GM18507 (cell line): ENCODE measurements at places on chromosomes 3 and 15.

- no peak for DNase-seq
Observed at GRCh38 chr3:190051641-190052040, 69.1 kb downstream of the P3H2 start.

DNA sequence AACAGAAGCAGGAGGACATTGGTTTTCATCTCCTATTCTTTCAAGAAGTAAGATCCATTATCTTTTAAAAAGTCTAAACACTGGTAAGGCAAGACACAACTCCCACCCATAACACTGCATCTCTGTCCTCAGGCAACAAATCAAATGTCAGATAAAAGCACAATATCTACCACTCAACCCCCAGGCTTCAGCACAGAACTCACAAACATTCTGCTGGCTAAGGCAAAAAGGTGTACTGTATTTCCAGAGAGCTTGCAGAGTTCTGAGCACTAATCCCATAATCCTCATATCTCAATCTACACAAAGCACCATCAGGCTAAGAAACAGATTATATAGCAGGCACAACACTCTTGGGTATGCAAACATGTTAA lies 20.9 kb downstream of the RAF1 start:
- no peak for DNase-seq

- DNase-seq = no peak
Observed at GRCh38 chr3:193972832-193973231, 163.1 kb upstream of the HES1 start.

- DNase-seq = no peak
Observed at GRCh38 chr3:46354984-46355383, 1.1 kb downstream of the CCR2 start.

DNA sequence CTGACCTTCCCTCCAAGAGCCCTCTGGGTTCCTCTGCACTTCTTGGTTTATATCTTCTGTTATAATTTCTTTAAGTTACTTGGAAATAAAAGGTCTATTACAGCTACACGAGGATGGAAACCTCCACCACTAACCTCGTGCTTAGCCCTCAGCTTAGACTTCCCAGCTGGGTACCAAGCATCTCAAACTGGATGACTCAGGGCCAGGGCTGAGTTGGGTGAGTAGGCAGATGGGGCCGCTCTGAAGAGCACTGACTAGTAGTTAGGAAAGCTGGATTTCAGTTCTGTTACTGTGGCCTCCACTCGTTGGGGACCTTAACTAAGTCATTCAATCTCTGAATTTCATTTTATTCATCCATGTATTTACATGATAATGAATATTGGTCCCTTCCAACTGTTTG lies 1036.6 kb downstream of the IGSF11 start:
- no peak for DNase-seq

- no peak for DNase-seq
Observed at GRCh38 chr15:101026656-101027272, 107.6 kb downstream of the LRRK1 start.

DNA sequence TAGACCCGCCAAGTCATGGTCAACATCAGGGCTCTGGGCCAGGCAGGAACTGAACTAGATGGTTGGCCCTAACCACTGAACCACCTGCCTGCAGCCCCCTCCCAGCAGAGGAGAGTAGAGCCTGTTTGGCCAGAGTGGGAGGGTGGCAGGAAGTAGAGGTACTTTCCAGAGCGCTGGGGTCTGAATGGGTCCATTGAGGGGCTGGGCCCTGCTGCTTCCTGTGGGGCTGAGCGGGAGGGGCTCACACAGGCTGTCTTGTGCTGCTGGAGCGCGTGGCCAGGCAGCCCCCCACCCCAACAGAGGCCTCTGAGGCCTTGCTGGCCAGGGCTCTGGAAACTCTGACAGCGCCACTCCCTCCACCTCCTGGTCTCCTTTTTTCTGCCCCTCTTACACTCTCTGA lies 17.4 kb downstream of the CSPG4 start:
- no peak for DNase-seq

- DNase-seq = no peak
Observed at GRCh38 chr3:47847260-47847659, 44.3 kb downstream of the DHX30 start.

DNA sequence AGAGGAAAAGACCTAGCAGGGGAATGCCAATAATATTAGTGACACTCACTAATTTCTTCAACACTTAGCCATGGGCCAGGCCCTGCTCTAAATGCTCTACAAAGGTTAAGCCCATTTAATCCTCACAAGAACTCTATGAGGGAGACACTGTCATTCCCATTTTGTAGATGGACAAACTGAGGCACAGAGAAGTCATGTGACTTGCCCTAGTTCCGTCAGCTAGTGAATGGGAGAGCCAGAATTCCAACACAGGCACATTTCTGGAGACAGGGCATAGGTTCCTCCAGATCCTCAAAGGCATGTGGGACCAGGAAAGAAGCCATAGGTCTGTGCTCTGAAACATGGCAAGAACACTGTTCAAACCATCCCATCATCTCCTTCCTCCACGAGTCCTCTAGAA lies 31.5 kb downstream of the LOXL1 start:
- DNase-seq = no peak

- no peak for DNase-seq
Observed at GRCh38 chr15:39331584-39331983, 249.3 kb upstream of the THBS1 start.

DNA sequence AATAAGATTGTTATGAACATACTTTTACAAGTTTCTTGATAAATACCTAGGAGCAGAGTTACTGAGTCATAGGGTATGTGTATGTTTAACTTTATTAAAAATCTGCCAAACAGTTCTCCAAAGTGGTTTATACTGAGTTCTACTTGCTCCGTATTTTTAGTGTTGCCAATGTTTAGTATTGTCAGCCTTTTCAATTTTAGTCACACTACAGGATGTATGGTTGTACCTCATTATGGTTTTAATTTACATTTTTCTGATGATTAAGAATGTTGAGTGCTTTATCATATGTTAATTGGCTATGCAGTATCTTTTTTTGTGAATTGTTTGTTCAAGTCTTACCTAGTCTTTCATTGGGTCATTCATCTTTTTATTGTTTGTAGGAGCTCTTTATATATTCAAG lies 4.3 kb downstream of the TMOD3 start:
- no peak for DNase-seq

DNA sequence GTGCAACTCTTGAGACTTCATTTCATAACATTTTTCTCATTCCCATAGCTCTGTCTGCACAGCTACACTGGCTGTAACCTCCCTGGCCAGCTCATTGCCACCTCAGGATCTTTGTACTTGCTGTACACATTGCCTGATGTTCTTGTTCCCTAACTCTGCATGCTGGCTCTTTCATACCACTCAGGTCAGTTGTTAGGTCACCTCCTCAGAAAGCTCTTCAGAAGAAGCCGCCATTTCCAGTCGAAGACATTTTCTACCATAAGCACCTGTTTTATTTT lies 176.2 kb downstream of the AKAP13 start:
- no peak for DNase-seq

GRCh38 chr3:32553459-32553858 lies 17.2 kb downstream of the DYNC1LI1 start:
- no peak for DNase-seq

GRCh38 chr15:99564221-99565048 lies 1.3 kb upstream of the MEF2A start:
- no peak for DNase-seq

DNA sequence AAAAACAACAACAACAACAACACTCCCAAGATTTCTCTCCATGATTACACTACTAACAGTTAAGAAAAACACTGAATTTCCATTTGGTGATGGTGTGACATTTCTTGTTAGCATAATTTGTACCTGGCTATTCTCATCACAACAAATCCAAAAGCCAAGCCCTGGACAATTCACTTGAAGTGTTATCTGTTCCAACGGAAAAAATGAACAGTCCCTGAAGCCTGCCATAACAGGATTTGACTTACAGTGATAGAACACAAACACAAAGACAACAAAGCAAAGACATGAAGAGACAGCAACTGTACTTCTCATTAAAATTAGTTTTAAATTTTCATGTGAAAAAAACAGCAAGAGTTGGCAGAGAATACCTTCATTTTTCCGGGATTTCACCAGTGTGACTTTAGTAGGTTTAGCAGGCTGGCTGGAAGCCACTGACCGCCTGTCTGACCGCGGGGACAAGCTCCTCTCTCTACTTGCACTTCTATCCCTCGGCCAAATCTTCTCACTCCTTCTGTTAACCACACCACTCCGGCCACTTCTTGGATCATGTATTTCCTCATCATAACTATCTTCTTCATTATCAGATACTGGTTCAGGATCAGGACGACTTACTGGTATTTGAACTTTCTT lies 56.3 kb downstream of the TJP1 start:
- no peak for DNase-seq

GRCh38 chr15:100180921-100181320 lies 160.9 kb downstream of the ADAMTS17 start:
- no peak for DNase-seq

- no peak for DNase-seq
Observed at GRCh38 chr15:30030345-30030744, 52.4 kb upstream of the GOLGA8J start.

DNA sequence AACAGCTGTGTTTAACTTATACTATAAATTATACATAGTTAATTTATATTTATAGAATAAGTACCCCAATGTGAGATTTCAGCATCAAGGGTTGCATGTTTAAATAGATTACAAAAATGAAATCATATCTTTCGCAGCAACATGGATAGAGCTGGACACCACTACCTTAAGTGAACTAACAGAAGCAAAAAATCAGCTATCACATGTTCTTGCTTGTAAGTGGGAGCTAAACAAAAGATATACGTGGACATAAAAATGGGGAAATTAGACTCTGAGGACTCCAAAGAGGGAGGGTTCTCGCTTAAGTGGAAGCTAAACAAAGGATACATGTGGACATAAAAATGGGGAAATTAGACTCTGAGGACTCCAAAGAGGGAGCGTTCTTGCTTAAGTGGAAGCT lies 626.5 kb upstream of the DPPA4 start:
- no peak for DNase-seq

- no peak for DNase-seq
Observed at GRCh38 chr3:181698263-181698954, 13.3 kb upstream of the SOX2 start.

- no peak for DNase-seq
Observed at GRCh38 chr3:178059836-178060235, 476.4 kb upstream of the KCNMB2 start.

GRCh38 chr3:125374996-125375941 lies at the start of gene ZNF148:
ZNF148 (minus strand) TSS chr3:125375325; CDS start chr3:125313640, 61,685 bp downstream.
- peak; percentile 80 for DNase-seq

DNA sequence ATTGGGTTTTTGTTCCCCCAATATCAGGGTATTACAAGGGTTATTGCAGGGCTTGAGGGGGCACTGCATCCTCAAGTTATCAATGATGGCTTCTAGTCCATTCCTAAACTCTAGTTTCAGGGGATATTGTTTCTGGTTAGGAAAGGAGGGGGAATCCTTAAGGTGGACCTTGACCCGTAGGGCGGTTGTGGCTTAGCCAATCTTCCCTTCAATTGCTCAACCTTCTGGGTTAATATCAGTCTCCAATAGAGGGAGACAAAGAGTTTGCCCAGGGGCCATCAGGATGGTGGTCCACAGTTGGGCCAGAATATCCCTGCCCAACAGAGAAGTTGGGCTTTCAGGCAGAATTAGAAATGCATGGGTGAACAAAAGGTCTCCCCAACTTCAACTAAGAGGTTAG lies 214.9 kb downstream of the BCHE start:
- DNase-seq = no peak

DNA sequence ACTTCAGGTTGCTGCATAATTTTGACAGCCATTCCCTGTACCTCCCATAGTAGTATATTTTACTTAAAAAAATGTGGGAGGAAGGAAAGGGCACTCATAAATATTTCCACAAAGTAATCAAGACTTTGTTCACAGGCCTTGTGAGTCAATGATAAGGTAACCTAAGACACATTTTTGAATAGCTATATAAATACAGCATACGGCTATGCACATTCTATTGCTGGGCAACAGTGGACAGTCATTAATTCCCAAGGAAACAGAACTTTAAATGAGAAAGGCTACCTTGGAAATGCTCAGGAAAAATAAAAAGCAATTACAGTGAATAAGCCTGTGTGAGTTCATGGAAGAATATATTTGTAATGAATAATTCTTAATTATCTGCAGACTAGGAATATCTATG lies 144.0 kb downstream of the CADM2 start:
- no peak for DNase-seq

DNA sequence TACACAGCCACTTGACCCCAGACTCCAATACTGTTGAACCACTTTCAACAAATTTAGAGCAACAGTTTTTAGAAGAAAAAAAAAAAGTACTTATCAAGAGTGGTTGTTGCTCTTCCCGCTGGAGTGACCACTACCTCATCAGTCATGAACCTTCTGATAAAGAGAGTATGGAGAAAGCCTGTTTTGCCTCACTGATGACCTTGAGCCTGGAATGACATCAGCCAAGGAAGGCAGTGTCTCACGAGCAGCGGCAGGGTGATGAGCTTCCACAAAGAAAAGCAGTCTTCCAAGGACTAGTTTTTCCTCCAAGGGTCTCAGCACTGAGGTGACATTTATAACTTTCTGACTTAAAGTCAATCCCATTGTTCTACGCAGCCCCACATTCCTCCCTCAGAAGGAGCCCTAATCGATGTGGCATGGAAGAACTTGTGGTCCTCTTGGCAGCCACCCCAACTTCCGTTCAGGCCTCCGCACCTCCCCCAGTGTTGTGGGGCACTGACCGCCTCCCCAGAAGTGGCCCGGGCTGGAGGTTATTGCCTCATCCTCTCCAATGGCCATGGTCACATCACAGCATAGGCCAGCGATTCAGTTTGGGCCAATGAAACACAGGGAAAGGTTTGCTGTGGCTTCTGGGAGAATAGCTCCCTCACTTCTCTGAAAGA lies 1.8 kb upstream of the CYP11A1 start:
- DNase-seq = no peak

- DNase-seq = no peak
Observed at GRCh38 chr3:71149959-71150954, 433.3 kb downstream of the FOXP1 start.
